Activated CD8-positive, alpha-beta T cell treated with anti-CD3 and anti-CD28 coated beads, Interleukin-2, amount 10 ng/mL, durations not matched to agents 7 days and 5 days (primary cell): ENCODE measurements at places on chromosomes 16 and 17. TPM values are rescaled to one million over a fixed set of nuclear protein-coding genes. Genes with fewer than 3 reads are reported as not detected.
A peak's percentile ranks its signal among the peaks of the same experiment; 100 is the strongest.

DNA sequence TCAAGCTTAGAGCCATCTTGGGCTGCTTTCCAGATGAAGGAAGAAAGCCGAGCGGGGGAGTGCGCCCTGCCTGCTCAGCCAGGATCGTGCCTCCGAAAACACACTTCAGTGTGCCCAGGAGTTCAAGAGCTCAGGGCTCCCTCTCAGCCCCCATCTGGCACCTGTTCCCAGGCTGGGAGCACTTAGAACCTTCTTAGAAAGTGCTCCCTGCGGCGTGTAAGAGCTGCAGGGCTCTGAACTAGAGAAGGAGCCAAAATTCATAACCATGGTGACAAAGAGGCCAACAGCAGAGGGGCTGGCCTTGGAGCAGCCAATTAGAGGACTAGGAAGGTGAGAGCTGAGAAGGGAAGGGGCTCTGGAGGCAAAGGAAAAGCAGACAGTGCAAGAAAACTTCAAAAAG is 59.0 kb upstream of the TNRC6C start:
- H3K4me3 ChIP-seq = no peak overlapping the region
- H3K36me3 ChIP-seq = no peaks in the 10 kb centered on the region
- no peak overlapping the region for H3K27ac ChIP-seq

- peaks cover 17% of the 10 kb centered on the region for H3K36me3 ChIP-seq
- peaks cover 54% of the 10 kb centered on the region for H3K4me1 ChIP-seq
- no peak for DNase-seq
- peak overlapping the region; percentile 88 for H3K27ac ChIP-seq
These were observed 677 bp downstream of the CBX1 start for GRCh38 chr17:48100591-48101011.

DNA sequence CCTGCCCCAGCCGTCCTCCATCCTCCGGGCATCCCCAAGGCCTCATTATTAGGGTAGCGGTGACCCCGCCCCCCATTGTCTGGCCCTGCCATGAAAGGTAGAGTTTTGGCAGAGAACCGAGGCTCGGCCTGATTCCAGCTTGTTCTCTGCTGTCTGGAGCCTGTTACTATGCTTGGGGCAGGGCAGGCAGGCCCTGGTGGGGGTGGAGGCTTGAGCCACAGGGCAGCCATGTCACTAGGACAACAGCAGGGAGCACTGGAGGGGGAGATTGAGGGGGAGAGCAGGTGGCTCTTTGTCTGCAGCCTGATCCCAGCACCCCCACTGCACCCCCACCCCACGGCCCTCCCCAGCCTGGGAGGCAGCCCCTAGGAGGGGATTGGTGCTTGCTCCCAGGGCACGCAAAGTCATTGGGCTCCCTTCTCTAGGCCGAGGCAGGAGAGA is 15.4 kb downstream of the RHBDL3 start:
- H3K36me3 ChIP-seq = no peaks in the 10 kb centered on the region
- H3K4me1 ChIP-seq = no peaks in the 10 kb centered on the region
- peaks cover 5% of the 10 kb centered on the region for H3K27me3 ChIP-seq
- no peak overlapping the region for H3K4me3 ChIP-seq
- no peak for DNase-seq

GRCh38 chr17:4174556-4174955 is 31.6 kb downstream of the CYB5D2 start:
- peaks cover 46% of the 10 kb centered on the region for H3K4me1 ChIP-seq
- no peak for DNase-seq
- H3K27me3 ChIP-seq = no peaks in the 10 kb centered on the region
- H3K27ac ChIP-seq = peak overlapping the region; percentile 99

GRCh38 chr17:29384901-29385300 is 5.3 kb upstream of the TAOK1 start:
- H3K27ac ChIP-seq = no peak overlapping the region
- DNase-seq = no peak
- H3K36me3 ChIP-seq = peaks cover under 1% of the 10 kb centered on the region
- no peaks in the 10 kb centered on the region for H3K27me3 ChIP-seq

DNA sequence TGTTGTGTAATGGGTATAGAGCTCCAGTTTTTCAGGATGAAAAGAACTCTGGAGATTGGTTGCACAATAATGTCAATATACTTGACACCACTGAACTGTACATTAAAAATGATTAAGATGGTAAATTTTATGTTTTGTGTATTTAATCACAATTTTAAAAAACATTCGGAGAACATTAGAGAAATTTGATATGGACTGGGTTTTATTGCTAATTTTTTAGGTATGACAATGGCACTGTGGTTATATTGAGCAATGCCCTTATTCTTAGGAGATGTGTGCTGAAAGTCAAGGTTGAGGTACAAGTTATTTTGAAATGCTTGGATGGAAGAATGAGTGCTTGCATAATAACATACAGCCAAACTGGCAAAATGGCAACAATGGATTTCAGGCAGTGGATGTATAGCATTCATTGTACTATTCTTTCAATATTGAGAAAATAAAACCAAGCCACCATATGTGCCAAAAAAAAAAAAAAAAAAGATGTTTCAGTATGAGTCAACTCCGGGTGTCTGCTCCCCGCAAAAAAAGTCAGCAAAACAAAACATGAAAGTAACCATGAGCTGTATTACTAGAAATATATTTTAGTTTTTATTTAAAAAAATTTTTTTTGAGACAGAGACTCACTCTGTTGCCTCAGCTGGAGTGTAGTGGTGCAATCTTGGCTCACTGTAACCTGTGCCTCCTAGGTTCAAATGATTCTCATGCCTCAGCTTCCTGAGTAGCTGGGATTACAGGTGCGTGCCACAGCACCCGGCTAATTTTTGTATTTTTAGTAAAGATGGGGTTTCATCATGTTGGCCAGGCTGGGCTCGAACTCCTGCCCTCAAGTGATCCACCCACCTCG is 19.8 kb downstream of the HOXB1 start:
- peaks cover 16% of the 10 kb centered on the region for H3K27me3 ChIP-seq
- peak overlapping the region; percentile 88 for H3K27ac ChIP-seq

DNA sequence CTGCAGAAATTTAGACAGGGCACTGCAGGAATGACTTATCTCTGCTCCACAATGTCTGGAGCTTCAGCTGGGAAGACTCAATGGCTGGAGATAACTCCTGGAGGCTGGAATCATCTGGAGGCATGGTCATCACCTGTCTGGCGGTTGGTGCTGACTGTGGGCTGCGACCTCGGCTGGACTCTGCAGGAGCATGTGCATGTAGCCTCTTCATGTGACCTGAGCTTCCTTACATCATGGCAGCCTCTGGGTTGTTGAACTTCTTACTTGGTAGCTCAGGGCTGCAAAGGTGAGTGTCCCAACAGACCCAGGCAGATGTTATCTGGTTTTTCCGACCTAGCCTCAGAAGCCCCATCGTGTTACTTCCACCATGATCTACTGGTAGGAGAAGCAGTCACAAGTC is 188.2 kb upstream of the RPL38 start:
- no peak for DNase-seq
- H3K4me3 ChIP-seq = no peak overlapping the region
- no peaks in the 10 kb centered on the region for H3K36me3 ChIP-seq
- H3K27ac ChIP-seq = no peak overlapping the region
- H3K4me1 ChIP-seq = peaks cover 25% of the 10 kb centered on the region

- H3K27me3 ChIP-seq = peaks cover 13% of the 10 kb centered on the region
- no peak overlapping the region for H3K27ac ChIP-seq
- no peak for DNase-seq
- H3K4me3 ChIP-seq = no peak overlapping the region
These were observed 38.4 kb downstream of the FAM20A start for GRCh38 chr17:68562736-68563135.

DNA sequence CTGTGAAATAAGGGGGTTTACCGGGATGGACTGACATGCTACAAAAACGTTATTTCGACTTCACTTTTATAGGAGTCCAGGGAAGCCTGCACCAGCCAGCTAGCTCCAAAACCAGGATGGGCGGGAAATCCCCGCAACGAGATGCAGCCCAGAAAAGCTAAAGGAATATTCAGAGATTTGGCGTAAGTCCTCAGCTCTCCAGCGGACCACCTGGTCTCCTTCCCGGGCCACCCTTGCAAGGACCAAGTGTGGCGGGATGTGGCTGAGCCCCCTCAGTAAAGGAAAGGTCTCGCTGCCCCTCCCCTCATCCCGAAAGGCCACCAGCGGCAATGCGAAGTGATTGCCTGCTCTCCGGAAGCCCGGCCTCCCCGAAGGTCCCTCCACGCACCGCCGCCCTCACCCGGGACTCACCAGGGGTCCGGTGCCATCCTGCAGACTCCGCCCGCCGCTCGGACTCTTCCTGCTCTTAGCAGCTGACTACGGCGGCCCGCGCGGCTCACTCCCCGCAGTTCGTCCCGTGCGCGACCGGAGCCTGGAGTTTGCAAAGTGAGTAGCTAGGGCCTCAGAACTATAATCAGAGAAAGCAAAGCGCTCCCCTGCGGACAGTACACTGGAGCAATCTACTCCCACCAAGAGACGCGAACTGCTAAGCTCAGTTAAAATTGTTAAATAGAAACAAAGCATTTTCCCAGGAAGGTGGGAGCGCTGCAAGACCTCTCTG is at the start of gene STX8:
STX8 (minus strand) TSS at position 440 of the 721 bp plus-strand sequence; CDS start at position 428, 12 bp downstream.
- H3K36me3 ChIP-seq = no peaks in the 10 kb centered on the region
- no peaks in the 10 kb centered on the region for H3K27me3 ChIP-seq
- DNase-seq = peak; percentile 86
- H3K4me3 ChIP-seq = peak within 1 kb of the TSS; percentile 96
- H3K4me1 ChIP-seq = peaks cover 25% of the 10 kb centered on the region

COQ7 gene
- total RNA-seq = 16.8 TPM

GRCh38 chr16:46428108-46429061 is 192.8 kb downstream of the SHCBP1 start:
- H3K4me3 ChIP-seq = no peak overlapping the region
- H3K27ac ChIP-seq = peak overlapping the region; percentile 71
- H3K27me3 ChIP-seq = peaks cover 2% of the 10 kb centered on the region
- DNase-seq = no peak
- peaks cover 2% of the 10 kb centered on the region for H3K36me3 ChIP-seq

FBXL16 gene
- 5.9 TPM for total RNA-seq

DNA sequence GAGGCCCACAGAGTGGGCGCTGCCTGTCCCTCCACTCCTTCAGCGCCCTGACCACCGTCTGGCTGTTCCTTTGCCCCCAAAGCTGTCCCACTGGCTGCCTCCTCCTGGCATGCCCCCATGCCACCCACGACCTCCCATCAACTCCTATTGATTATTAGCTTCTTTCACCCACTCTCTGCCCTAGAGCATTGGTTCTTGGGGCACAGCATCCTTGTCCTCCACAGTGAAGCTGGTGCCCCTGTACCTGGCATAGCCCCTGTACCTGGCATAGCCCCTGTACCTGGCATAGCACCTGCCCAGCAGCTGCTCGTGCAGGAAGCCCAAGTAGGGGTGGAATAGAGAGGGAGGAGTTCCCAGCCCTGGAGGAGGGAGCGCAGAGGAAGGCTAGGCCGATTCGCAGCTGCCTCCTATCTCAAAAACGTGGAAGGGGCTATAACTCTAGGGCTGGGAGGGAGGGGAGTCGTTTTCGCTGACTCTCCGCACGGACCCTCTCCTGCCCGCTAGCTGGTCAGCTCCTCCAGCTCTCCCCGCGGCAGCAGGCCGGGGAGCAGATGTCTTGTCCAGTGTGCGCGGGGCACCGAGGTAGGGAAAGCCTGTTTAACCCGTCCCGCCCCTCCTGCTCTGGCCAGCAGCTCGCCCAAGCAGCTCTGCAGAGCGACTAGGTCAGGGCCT is 5.7 kb upstream of the ACTG1 start:
- peak overlapping the region; percentile 69 for H3K27ac ChIP-seq
- peaks cover 28% of the 10 kb centered on the region for H3K4me1 ChIP-seq
- peaks cover 8% of the 10 kb centered on the region for H3K36me3 ChIP-seq
- peaks cover 15% of the 10 kb centered on the region for H3K27me3 ChIP-seq

DNA sequence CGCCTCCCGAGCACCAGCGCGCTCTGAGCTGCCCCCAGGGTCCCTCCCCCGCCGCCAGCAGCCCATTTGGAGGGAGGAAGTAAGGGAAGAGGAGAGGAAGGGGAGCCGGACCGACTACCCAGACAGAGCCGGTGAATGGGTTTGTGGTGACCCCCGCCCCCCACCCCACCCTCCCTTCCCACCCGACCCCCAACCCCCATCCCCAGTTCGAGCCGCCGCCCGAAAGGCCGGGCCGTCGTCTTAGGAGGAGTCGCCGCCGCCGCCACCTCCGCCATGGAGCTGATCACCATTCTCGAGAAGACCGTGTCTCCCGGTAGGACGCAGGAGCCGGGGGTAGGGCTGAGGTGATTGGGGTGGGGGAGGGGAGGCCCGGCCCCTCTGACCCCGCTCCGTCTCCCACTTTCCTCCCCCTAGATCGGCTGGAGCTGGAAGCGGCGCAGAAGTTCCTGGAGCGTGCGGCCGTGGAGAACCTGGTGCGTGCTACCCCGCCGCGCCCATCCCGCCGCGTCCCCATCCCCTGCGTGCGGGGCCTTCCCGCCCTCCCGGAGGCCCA is 329 bp downstream of the KPNB1 start:
- no peaks in the 10 kb centered on the region for H3K27me3 ChIP-seq
- H3K4me1 ChIP-seq = peaks cover 48% of the 10 kb centered on the region
- peak; percentile 71 for DNase-seq
- peaks cover 51% of the 10 kb centered on the region for H3K36me3 ChIP-seq
- H3K4me3 ChIP-seq = peak overlapping the region; percentile 97
- peak overlapping the region; percentile 100 for H3K27ac ChIP-seq

TACO1 gene
- 22.9 TPM for total RNA-seq

CASKIN1 gene
- 0.63 TPM for total RNA-seq

DNA sequence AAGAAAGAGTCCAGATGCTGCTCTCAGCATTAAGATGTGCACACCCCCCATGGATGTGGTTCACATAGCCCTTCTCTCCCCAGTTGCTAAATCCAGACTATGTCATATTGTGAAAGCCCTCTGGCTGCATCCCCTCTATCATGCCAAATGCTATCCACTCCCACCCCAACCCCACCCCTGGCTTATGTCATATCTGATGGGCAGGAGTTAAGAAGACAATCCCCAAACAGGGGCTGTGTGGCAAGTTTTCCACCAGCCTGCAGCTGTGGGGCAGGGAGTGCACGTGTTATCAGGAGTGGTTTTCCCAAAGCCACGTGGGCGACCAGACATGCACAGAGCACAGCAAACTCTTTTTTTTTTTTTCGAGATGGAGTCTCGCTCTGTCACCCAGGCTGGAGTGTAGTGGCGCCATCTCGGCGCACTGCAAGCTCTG is 10.0 kb downstream of the FAM117A start:
- no peak overlapping the region for H3K27ac ChIP-seq
- H3K36me3 ChIP-seq = peaks cover 34% of the 10 kb centered on the region
- no peaks in the 10 kb centered on the region for H3K27me3 ChIP-seq

TUBB3 gene
- total RNA-seq = 1.1 TPM

KRT32 gene
- total RNA-seq = not detected

DNA sequence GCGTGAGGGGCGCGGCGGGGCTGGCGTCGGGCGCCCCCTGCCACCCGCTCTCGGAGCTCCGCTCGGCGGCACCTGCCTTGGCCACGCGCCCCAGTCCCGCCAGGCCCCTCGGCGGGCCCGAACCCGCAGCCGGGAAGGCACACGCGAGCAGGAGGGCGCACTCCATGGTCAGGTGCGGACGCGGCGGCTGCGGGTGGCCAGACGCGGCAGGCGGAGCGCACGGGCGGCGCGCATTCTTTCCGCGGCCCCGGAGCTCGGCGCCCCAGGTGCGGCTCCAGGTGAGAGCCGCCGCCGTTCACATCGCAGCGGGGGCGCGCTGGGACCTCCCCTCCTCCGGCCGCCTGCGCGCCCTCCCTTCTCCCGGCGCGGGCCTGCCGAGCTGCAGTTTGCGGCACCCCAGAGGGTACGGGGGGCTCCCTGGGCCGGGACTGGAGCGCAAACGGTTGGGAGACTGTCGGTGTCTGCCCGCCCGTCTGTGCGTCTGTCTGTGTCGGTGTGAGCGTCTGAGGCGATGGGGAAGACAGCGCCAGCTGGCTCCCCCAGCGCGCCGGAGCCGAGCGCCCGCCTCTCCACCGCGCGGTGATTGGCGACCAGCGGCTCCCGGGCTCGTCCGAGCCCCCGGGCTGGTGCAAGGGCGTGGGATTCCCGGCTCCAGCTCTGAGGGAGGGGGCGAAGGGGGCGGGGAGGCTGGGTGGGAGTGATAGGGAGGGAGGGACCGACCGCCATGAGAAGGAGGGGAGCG is at the start of gene ADAMTS18:
ADAMTS18 (minus strand) TSS at position 505 of the 742 bp plus-strand sequence; CDS start at position 166, 339 bp downstream.
- no peak within 1 kb of the TSS for H3K4me3 ChIP-seq
- no peaks in the 10 kb centered on the region for H3K36me3 ChIP-seq
- no peak for DNase-seq
- no peaks in the 10 kb centered on the region for H3K4me1 ChIP-seq
